ENCODE measurements at places on chromosomes 1 and 21. TPM values are rescaled to one million over a fixed set of nuclear protein-coding genes. Genes with fewer than 3 reads are reported as not detected.

GRCh38 chr1:230303069-230303468 lies 123.1 kb downstream of the PGBD5 start:
- no peak overlapping the region for H3K4me3 ChIP-seq
- H3K27me3 ChIP-seq: no peaks in the 10 kb centered on the region
- no peaks in the 10 kb centered on the region for H3K36me3 ChIP-seq
- H3K4me1 ChIP-seq: peaks cover 10% of the 10 kb centered on the region
- DNase-seq: no peak

DNA sequence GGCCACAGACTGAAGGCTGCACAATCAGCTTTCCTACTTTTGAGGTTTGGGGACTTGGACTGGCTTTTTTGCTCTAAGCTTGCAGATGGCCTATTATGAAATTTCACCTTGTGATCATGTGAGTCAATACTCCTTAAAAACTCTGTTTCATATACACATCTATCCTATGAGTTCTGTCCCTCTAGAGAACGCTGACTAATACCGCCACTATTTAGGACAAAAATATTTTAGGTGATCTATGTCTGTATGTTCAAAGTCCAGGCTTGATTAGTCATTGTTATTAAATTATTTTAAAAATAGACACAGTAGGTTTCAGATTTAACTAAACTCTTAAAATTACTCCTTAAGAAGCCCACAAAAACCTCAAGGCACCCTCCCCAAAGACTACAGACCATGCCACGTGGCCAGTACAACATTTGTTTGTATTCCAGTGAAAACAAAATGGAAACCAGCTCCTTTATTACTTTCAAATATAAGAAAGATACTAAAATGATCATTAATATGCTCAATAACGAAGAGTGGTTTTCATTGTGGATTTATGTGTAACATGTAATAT lies 63.1 kb downstream of the TMPRSS15 start:
- DNase-seq: no peak
- no peaks in the 10 kb centered on the region for H3K36me3 ChIP-seq
- no peaks in the 10 kb centered on the region for H3K4me1 ChIP-seq
- H3K4me3 ChIP-seq: no peak overlapping the region
- H3K27ac ChIP-seq: no peak overlapping the region

- H3K27me3 ChIP-seq: no peaks in the 10 kb centered on the region
- DNase-seq: no peak
- no peak overlapping the region for H3K27ac ChIP-seq
- no peaks in the 10 kb centered on the region for H3K36me3 ChIP-seq
- H3K4me1 ChIP-seq: peaks cover 13% of the 10 kb centered on the region
- H3K4me3 ChIP-seq: no peak overlapping the region
Observed at GRCh38 chr1:165851034-165851658, 23.7 kb downstream of the UCK2 start.

- H3K4me1 ChIP-seq: no peaks in the 10 kb centered on the region
- H3K4me3 ChIP-seq: no peak overlapping the region
- H3K27me3 ChIP-seq: no peaks in the 10 kb centered on the region
- DNase-seq: no peak
- no peaks in the 10 kb centered on the region for H3K36me3 ChIP-seq
Observed at GRCh38 chr1:221698579-221699349, 43.1 kb downstream of the DUSP10 start.

DNA sequence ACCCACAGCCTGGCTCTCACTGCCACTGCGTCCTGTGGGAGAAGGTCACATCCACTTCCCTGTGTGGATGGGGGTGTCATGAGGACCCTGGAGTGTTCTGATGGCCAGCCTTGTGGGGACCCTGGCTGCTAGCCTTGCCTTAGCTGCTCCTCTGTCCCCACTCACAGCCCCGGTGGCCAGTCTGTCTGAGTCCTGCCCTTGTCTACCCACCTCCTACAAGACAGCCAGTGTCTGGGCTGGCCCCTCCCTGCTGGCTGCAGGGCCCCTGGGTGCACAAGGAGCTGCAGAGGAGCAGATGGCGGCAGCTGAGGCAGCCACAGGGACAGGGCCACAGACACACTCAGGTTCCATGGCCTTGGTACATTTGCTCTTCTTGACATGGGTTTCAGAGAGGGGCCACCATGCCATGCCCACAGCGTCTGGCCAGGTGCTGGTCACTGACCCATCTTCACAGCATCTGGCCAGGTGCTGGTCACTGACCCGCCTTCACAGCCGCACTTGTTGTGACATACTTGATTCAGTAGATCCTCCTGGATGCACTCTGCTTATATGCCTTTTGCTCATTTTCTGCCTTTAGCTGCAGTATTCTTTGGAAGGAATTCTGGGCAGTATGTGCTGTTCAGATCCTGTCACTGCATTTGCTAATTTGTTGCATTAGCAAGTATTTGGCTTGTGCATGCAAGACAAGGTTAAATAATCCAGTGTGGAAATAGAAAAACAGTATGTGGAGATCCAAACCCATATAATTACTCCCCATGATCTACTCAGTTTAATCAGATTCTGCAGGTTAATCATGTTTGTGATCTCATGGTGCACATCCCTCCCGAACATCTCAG lies 157.8 kb downstream of the PCBP3 start:
- H3K27ac ChIP-seq: no peak overlapping the region
- H3K4me1 ChIP-seq: no peaks in the 10 kb centered on the region
- no peaks in the 10 kb centered on the region for H3K27me3 ChIP-seq
- DNase-seq: no peak
- H3K36me3 ChIP-seq: no peaks in the 10 kb centered on the region

DNA sequence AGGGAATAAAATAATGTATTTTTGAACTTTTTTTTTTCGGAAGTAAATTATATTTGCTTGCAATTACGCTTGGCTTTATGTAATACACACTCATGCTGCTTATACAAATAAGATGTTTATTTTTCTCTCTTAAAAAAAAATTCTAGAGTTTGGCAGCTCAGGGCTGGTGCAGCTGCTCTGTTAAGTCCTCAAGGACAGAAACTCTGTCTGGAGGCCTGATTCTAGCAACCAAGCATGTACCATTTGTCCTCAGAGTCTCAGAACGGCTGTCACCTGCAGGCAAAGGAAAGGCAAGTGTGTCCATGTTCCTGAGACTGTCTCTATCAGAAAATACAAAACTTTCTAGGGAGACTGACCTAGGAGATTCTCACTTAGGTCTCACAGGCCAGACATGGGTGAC lies 23.2 kb upstream of the CLDN17 start:
- H3K4me3 ChIP-seq: no peak overlapping the region
- no peaks in the 10 kb centered on the region for H3K27me3 ChIP-seq
- no peak overlapping the region for H3K27ac ChIP-seq

- H3K27me3 ChIP-seq: no peaks in the 10 kb centered on the region
- H3K4me1 ChIP-seq: no peaks in the 10 kb centered on the region
- DNase-seq: no peak
- no peak overlapping the region for H3K4me3 ChIP-seq
- no peak overlapping the region for H3K27ac ChIP-seq
Observed at GRCh38 chr1:165486663-165487062, 41.7 kb upstream of the RXRG start.

DNA sequence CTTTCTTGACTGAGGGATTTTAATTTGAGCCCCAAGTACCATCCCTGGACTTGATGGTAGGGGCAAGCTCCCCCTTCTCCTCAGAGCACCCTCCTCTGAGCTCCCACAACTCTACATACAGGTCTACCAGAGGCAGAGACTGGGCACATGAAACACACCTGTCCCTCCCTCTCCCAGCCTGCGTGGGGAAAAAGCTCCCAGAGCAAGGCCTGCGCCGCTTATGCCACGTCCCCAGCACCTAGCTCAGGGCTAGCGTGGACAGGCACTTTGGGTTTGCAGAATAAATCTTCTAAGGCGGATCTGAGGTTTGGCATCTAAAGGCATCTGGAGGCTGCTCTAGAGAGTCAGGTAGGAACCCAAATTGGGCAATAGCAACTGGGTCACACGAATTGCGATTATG lies 7.5 kb upstream of the KNCN start:
- no peak overlapping the region for H3K4me3 ChIP-seq
- no peaks in the 10 kb centered on the region for H3K4me1 ChIP-seq

GRCh38 chr1:15525050-15526020 lies 1.3 kb upstream of the DNAJC16 start:
- H3K4me1 ChIP-seq: peaks cover 8% of the 10 kb centered on the region
- H3K4me3 ChIP-seq: peak overlapping the region; percentile 35
- no peaks in the 10 kb centered on the region for H3K36me3 ChIP-seq
- DNase-seq: no peak
- H3K27ac ChIP-seq: peak overlapping the region; percentile 96
- no peaks in the 10 kb centered on the region for H3K27me3 ChIP-seq

DNA sequence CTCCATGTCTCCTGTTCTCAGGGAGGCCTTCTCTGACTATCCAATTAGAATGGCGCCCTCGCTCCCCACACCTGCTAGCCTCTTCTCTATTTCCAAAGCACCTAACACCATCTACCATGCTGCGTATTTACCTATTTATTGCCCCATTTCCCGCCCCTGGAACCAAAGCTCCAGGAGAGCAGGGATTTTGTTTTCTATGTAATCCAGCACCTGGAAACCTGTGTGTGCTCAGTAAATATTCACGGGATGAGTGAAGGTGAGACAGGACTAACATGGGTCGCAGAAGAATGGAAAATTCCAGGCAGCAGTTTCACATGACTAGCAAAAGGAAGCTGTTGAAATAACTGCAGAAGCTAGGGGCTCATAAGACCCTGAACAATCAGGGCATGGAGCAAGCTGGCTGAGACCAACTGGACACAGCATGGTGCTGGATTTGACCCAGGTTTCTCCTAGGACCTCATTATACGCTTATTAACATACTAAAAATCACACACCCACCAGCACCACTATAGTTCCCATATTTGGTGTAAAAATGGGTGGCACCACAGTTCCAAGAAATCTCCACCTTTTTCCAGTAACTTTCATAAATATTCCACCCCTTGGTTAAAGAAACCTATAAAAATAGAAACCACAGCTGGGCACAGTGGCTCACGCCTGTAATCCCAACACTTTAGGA lies 15.1 kb upstream of the TENT5B start:
- H3K4me1 ChIP-seq: peaks cover 9% of the 10 kb centered on the region
- H3K27me3 ChIP-seq: no peaks in the 10 kb centered on the region
- no peak overlapping the region for H3K4me3 ChIP-seq

DNA sequence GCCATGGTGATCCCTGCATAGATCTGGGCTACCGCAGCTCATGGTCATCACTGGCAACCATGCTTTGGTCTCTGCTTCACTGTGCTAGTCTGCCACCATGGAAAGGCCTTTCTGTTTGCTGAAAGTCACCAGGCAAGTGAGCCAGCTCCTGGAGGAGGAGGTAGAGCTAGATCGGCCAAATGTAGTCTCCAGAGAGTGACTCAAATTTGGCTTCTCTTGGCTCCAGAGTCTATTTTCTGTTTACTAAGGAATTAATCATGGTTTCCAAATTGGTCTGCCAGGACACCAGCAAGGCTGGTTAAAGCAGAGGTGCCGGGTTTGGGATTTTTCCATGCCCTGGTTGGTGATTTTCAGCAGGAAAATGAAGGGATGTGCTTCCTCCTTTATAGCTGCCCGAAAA lies 52.7 kb upstream of the IVNS1ABP start:
- no peak overlapping the region for H3K27ac ChIP-seq
- no peak overlapping the region for H3K4me3 ChIP-seq
- H3K36me3 ChIP-seq: no peaks in the 10 kb centered on the region
- no peak for DNase-seq
- H3K4me1 ChIP-seq: no peaks in the 10 kb centered on the region
- H3K27me3 ChIP-seq: no peaks in the 10 kb centered on the region

DNA sequence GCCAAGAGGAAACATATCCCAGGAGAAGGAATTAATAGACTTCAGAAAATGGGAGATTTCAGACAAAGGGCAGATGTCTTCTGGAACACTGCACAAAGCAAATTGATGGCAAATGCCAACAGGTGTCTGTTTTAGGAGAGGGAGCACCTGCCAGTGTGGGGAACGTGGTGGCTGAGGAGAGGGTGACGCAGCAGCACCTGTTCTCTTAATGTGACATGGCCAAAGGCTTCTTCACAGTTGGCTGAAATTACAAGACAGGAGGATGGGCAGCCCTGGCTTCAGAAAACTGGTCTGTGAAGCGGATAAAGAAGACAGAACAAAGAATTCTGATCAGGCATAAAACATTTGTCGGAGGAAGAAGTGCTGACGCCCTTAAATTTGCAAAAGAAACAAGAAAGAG lies 178.7 kb upstream of the RUNX1 start:
- no peak overlapping the region for H3K27ac ChIP-seq
- DNase-seq: no peak
- no peak overlapping the region for H3K4me3 ChIP-seq
- no peaks in the 10 kb centered on the region for H3K27me3 ChIP-seq
- no peaks in the 10 kb centered on the region for H3K36me3 ChIP-seq

- no peak for DNase-seq
- H3K4me1 ChIP-seq: no peaks in the 10 kb centered on the region
- H3K36me3 ChIP-seq: no peaks in the 10 kb centered on the region
- no peak overlapping the region for H3K27ac ChIP-seq
- no peaks in the 10 kb centered on the region for H3K27me3 ChIP-seq
- no peak overlapping the region for H3K4me3 ChIP-seq
Observed at GRCh38 chr1:166032572-166033371, 134.0 kb downstream of the FAM78B start.

- H3K4me1 ChIP-seq: no peaks in the 10 kb centered on the region
- no peaks in the 10 kb centered on the region for H3K36me3 ChIP-seq
- H3K4me3 ChIP-seq: no peak overlapping the region
Observed at GRCh38 chr21:17854745-17855144, 35.6 kb upstream of the C21orf91 start.

DNA sequence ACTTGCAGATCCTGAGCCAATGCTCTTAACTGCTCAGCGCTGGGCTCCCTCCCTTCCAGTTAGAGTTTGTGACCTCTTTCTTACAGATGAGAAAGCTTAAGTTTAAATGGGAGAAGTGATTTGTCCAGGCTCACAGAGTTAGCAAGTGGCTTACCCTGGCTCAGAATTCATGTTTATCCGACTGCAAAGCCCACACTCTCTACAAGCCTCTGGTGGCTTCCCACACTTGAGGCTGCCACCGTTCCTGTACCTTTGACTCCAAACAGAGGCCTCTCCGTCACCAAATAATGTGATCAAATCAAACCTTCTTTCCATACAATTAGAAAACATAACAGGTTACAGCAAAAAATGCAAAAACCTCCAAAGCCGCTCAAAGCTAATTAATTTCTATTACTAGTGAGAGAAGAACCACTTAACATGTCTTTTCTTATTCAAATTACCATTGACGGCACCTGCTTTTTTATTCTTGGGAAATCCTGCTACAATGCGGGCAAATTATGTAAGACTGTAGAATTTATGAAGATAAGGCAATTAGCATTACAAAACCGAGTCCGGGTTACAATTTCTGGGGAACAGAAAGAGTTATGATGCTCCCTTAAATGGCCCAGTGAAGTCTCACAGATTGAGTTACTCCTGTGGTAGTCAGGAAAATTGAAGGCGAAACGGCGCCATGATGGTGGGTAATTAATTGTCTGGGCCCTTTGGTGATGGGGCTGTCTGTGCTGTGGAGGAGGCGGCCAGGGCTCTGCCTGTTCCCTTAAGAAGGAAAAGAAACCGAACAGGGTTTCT lies 324.3 kb upstream of the POU3F1 start:
- H3K4me1 ChIP-seq: no peaks in the 10 kb centered on the region
- no peak for DNase-seq
- H3K4me3 ChIP-seq: no peak overlapping the region
- H3K27ac ChIP-seq: no peak overlapping the region
- no peaks in the 10 kb centered on the region for H3K27me3 ChIP-seq

Gene IQCC
- total RNA-seq: 3.5 TPM

Gene DLGAP3
- 0.16 TPM for total RNA-seq

Gene EPS8L3
- total RNA-seq: 18.5 TPM

Gene CDC7
- 19.4 TPM for total RNA-seq

Gene KISS1
- 2.9 TPM for total RNA-seq
